ENCODE measurements at places on chromosomes 11 and 22. TPM values are rescaled to one million over a fixed set of nuclear protein-coding genes. Genes with fewer than 3 reads are reported as not detected.

The SMIM35 gene
- not detected for total RNA-seq

The CRYBB1 gene
- not detected for total RNA-seq

The CSF2RB gene
- 0.14 TPM for total RNA-seq

The OR5B21 gene
- total RNA-seq, result not detected

Data from placental pericyte (primary cell).